ENCODE measurements at places on chromosomes 7 and 10.

GRCh38 chr10:118955531-118955930 lies 74.0 kb upstream of the NANOS1 start:
- DNase-seq: no peak

GRCh38 chr7:135994466-135995205 lies 17.5 kb upstream of the MTPN start:
- no peak for DNase-seq

DNA sequence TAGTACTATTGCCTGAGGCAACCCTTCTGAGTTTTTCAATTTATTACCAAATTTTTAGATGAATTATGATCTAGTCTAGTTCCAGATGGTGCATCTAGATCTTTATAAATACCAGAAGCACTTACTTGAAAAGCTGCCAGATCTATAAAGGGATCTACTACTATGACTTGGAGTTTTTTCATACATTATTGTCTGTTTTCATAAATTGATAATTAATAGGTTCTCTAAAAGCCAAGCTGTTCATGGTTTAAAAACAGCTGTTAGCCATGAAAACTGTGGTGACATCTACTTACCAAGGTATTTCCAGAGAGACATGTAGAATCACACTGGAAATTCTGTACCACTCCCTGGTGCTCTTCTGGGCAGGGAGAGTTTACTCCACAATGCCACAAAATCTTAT lies 786.5 kb upstream of the C7orf33 start:
- no peak for DNase-seq

- no peak for DNase-seq
These were observed 70.6 kb downstream of the PTPRN2 start for GRCh38 chr7:158517072-158517471.

GRCh38 chr7:101169838-101170551 lies 4.6 kb upstream of the VGF start:
- peak; percentile 75 for DNase-seq

- DNase-seq: no peak
These were observed 74.7 kb downstream of the CXCL12 start for GRCh38 chr10:44309939-44310761.

DNA sequence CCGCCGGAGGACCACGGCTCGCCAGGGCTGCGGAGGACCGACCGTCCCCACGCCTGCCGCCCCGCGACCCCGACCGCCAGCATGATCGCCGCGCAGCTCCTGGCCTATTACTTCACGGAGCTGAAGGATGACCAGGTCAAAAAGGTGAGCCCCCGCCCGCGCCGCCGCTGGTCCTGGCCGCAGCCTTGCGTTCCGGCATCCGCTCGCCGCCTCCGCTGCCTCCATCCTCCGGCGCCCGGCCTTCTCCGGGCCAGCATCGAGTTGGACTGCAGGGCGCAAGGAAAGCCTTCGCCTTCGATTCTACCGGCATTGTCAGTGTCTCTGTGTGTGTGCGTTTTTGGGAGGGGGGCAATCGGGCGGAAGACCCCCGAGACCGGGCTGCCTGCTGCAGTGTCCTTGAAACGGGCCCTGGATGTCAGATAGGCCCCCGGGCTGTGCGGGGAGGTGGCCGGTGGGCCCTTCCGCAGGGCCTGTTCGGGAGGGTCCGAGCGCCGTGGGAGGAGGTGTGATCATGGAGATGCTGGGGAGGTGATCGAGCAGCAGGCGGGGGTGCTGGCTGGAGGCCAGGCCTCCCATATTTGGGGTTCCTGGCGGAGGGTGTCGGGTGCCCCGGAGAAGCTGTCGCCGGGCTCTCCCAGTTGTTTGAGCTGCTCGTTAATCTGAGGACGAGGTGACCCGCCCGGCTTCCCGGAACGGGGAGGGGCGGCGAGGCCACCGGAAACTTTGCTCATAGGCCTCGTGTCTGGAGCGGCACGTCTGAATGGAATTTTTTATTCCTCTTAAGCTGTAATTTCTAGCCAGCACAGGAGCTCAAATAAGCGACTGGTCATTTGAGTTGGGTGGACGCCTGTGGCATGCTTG lies 40.8 kb downstream of the HK1 start:
- peak; percentile 74 for DNase-seq

Data from hepatic stellate cell (primary cell).